DMS53 (cell line): ENCODE measurements at places on chromosomes 5 and 9.

DNA sequence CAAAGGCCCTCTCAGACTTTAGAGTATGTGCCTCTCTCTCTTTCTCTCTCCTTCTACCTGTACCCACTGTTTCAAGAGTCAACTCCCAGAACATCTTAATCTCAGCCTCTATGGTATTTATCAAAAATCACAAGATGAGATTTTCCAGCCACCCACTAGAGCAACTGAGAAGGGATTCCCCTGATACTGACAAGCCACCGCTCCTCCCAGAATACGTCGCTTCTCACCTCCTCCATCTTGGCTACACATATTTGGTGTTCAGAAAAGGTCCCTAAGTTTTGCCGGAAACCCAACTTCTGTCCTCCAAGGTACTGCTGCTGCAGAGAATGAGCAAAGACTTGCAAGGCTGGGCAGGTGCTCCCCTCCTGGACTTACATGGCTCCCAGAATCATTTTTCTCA lies 6.1 kb downstream of the GARIN3 start:
- no peak for DNase-seq

- DNase-seq, result no peak
Measured at GRCh38 chr9:86892576-86892975, 54.7 kb downstream of the GAS1 start.

GRCh38 chr5:133825631-133826289 lies 142.7 kb downstream of the C5orf15 start:
- peak; percentile 44 for DNase-seq

GRCh38 chr9:138077126-138077525 lies 199.5 kb downstream of the CACNA1B start:
- DNase-seq, result no peak

- DNase-seq, result peak; percentile 71
Measured at GRCh38 chr5:131635684-131636572, 899 bp upstream of the RAPGEF6 start.

DNA sequence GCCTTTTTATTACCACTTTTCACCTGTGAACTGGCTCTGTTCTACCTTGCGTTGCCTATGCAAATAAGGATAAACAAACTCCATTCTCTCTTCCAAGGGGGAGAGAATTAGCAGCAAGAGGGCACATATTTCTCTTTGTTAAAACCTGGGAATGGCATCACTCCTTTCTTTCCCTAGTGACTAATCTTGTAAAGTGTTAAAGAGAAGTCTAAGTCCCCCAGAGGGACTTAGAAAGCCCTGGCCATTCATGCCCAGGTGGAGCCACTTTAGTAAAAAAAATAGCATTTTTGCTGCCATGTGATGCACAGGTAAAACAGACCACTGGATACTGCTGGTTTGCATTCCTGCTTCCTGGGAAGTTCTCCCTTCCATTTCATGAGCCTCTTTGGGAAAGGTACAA lies 148.4 kb downstream of the MAN2A1 start:
- DNase-seq, result no peak
